ENCODE measurements at places on chromosomes 12 and 14.

DNA sequence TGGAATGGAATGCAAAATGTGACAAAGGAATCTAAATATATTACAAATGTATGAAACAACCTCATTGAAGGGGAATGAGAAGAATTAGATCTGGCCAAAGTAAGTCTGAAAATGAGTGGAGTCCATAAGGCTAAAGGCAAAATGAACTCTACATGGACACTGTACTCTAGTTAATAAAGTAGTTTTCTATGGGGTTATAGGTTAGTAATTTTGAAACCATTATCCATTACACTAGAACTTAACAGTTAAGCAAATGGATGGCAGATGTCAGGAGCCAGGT, 222.1 kb downstream of the NUAK1 start:
- DNase-seq = no peak

GRCh38 chr14:105739331-105740102, 213.1 kb downstream of the TMEM121 start:
- no peak for DNase-seq

DNA sequence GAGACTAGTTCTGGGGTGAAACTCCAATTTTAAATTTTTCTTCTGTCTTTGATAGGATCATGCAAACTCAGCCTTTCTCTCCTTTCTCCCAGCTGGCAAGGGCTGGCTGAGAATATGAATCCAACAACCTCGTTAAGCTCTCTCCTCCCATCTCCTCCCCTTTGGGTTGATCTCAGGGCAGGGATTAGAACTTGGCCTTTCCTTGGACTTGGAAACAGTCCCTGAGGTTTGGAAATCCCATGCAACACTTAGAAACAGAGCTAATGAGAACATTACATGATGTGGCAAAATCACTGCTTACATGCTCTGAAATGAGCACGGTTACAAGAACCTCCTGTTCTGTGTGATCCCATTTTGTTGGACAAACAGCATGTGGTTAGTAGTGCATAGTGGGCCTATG, 31.6 kb downstream of the ACACB start:
- DNase-seq = no peak

DNA sequence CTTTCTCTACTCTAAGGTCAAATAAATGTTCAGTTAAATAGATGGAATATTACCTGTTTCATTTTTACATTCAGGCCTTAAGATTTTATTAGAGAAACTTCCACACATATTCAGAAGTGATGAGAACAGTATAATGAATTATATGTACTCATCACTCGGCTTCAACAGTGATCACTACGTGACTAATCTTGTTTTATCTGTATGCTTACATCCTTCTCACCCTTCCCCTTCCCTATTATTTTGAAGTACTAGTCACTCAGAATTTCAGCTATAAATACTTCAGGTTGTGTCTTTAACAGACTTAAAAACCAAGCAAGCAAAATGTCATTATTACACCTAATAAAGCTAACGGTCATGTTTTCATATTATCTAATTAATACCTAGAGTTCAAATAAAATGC, 34.9 kb downstream of the ETV6 start:
- DNase-seq = peak; percentile 70

DNA sequence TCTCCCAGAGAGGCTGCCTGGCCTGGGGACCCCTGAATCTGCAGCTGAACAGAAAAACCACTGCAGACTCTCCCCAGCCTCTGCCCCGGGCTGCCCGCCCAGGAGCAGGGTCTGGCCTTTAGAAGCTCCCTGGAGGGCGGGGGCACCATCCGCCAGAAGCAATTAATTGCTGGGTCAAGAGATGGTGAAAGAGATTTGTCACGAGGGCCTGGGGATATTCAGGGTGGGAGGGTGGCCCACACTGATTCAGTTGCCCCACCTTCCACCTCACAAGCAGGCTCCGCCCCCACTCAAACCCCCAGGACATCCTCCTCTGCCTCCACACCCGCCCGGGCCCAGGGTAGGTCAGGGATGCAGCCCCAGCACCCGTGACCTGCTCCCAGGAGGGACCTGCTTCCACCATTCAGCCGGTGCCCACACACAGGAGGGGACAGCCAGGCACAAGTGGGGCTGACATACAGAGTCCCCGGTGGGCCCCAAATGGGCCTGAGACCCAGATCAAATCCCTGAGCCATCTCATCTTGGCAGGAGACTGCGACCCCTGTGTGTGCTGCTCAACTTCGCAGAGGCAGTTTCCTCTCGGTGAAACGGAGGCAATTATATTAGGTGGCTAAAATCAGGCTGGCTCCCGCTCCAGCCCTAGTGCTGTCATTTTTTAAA, 23.0 kb downstream of the NCOR2 start:
- DNase-seq = no peak

- DNase-seq = peak; percentile 55
Measured at GRCh38 chr12:19130224-19131024, 891 bp downstream of the PLEKHA5 start.

- no peak for DNase-seq
Measured at GRCh38 chr12:117140397-117141096, 41.3 kb upstream of the TESC start.

DNA sequence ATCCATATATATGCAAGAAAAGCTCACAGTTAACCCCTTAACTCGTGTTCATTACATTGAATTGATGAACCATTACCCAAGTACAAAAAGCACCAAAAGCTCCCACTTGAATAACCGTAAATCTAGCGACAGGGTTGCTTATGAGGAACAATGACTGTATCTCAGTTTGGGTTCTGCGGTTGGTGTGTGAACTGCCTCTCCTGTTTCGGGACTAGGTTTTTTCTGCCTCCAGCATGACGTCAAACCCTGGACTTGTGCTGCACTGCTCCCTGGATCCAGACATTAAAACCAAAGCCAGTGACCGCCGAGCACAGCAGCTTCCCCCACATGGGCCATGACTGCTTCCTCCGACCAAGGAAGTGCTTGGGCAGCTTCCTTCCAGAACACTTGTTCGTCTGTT, 77.7 kb downstream of the SETD3 start:
- DNase-seq = no peak

Data from ELR (cell line).